Hindlimb muscle (tissue), 1 donor: ENCODE measurements at places on chromosomes 6 and 20. TPM values are rescaled to one million over a fixed set of nuclear protein-coding genes. Genes with fewer than 3 reads are reported as not detected.

Gene PCIF1
- polyA plus RNA-seq, result 26.4 TPM

Gene NT5DC1
- 25.7 TPM for polyA plus RNA-seq

Gene SNX9
- polyA plus RNA-seq, result 21.2 TPM

Gene FERMT1
- polyA plus RNA-seq, result 0.19 TPM

Gene SNAI1
- polyA plus RNA-seq, result 11.9 TPM

Gene NRN1
- polyA plus RNA-seq, result 24.7 TPM

Gene NKAIN2
- 5.2 TPM for polyA plus RNA-seq

Gene CGA
- 0.54 TPM for polyA plus RNA-seq

Gene TRIM10
- polyA plus RNA-seq, result 0.86 TPM

GRCh38 chr20:11020712-11021111, 346.9 kb upstream of the JAG1 start:
- no peak for DNase-seq

- DNase-seq, result no peak
These were observed 994.0 kb downstream of the GRIK2 start for GRCh38 chr6:102387326-102388033.

DNA sequence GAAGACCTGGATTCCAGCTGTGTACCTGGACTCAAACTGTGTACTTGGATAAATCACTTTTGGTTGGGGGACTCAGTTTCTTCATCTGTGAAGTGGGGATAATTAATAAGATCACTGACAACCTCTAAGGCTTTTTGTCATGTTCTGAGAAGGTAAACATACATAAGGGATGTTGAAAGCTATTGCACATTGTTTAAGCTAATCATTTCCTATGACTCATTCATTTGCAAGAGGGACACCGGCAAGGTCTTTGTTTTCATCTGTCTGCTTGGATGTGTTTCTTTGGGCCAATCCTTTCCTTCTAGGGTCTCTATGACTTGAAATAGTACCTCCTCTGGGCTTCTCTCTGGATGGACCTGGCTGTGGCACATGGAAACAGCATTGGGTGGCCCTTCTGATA, 6.8 kb downstream of the PROKR2 start:
- DNase-seq, result no peak

- DNase-seq, result no peak
These were observed 28.3 kb upstream of the FAM83C start for GRCh38 chr20:35320396-35321126.

GRCh38 chr6:166591961-166592520, 5.6 kb upstream of the RAMACL start:
- DNase-seq, result no peak

GRCh38 chr6:168179133-168179532, 100.1 kb upstream of the FRMD1 start:
- no peak for DNase-seq

DNA sequence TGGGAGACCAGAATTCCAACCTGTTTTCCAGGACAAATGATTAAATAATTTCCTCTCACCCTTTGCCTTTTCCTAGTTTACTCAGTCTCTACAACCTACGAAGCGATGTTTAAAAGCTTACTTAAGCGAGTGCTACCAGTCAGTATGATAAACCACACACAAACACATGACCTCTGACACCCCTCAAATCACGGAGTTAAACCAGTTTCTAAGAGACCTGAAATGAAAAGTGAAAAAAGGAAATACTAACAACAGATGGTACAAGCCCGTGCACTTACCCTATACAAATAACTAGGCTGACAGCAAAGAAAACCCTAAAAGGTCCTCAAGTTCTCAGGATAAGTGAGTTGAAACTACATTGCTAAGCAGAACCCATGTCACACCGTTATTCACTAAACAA, 7.7 kb downstream of the TNFRSF21 start:
- no peak for DNase-seq

- DNase-seq, result no peak
These were observed 118.6 kb upstream of the ASF1A start for GRCh38 chr6:118775381-118775780.

DNA sequence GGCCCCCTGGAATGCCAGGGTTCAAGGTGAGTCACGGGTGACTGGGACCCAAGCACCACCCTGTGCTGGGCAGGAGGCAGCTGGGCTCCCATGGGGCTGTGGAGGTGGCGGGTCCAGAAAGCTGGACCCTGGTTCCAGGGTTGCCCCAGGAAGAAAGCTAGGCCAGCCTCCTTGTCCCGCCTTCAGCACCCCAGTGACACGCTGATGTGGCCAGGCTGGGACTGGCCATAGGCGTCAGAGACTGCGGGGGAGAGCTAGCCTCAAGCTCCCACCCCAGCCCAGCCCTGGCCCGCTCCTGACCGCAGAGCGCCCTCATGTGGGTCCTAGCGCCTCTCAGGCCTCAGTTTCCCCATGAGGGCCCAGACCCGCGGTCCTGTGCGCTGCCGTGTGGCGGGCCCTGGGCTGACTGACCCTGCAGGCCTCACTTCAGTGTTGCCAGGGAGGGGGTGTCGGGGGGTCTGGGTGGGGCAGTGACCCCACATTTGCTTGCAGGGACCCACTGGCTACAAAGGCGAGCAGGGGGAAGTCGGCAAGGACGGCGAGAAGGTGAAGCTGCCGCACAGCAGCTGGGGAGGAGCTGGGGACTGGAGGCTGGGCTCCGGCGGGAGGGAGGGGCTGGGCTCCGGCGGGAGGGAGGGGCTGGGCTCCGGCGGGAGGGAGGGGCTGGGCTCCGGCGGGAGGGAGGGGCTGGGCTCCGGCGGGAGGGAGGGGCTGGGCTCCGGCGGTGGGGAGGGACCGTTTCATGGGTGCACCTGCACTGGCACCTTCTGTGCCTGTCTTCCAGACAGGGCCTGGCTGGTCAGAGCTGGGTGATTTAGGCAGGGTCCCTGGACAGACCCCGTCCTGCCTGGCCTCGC, 7.9 kb downstream of the COL9A3 start:
- no peak for DNase-seq
